ENCODE measurements at places on chromosomes 6 and 20. TPM values are rescaled to one million over a fixed set of nuclear protein-coding genes. Genes with fewer than 3 reads are reported as not detected.

The PPT2 gene
- polyA plus RNA-seq: 9.8 TPM

The ROMO1 gene
- polyA plus RNA-seq: 296 TPM

- peak; percentile 37 for DNase-seq
Observed at GRCh38 chr6:89145091-89145955, 532 bp upstream of the PM20D2 start.

- no peak for DNase-seq
Observed at GRCh38 chr20:3719046-3719445, 6.6 kb upstream of the SIGLEC1 start.

GRCh38 chr6:37050045-37050853, 44.8 kb downstream of the FGD2 start:
- no peak for DNase-seq

GRCh38 chr6:6484681-6485080, 103.8 kb upstream of the LY86 start:
- no peak for DNase-seq

DNA sequence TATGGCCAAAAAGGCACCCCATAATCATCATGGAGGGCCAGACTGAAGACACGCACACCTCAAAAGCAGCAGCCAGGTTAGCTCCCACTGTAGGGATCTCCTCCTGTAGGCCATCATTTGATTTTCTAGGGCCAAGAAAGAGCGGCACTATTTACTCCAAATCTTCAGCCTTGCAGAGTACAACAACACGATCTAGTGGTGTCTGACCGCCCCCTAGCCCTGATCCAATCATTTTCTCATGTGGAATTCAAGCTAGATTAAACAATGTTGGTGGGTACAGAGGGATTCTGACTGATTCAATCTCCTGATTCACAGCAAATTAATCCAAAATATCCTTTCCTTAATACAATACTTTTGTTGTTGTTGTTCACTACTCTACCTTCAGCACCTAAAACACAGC, 12.5 kb downstream of the GNAS-AS1 start:
- no peak for DNase-seq

DNA sequence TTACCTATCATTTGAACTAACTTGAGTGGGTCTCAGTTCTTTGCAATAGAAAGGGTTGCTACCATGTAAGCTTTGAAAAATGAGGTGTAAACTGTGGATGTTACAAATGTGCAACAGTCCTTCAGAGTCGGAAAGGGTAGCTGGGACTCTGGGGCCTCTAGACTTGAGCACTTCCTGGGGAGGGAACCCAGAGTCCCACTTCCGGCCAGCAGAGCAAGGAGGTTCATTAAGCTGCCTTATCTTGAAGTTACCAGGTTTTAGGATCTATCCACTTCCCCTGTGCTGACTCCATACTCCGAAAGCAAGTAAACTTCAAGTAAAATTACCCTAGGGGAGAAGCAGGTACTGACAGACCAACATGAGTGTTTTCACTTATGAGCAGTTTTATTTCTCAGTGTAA, 9.4 kb downstream of the TRIM10 start:
- no peak for DNase-seq

- peak; percentile 35 for DNase-seq
Observed at GRCh38 chr6:158358450-158359077, 46.3 kb downstream of the TULP4 start.
